ENCODE measurements at places on chromosomes 5 and 9.

DNA sequence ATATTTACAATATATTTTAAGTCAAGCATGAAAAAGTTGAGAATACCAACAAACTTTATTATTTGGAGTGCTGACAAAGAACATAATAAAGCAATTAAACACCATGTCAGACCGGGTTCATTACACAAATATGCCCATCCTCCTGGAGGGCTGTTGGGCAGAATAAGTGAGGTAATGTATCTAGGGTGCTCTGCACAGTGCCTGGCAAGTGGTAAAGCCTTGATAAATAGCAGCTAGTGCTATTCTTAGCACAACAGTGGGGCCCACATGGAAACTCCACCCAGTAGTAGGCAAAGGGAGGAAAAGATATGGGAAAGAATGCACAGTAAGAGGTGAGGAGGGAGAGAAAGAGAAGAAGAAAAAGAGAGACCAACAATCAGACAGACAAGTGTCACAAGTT, 97.7 kb downstream of the SLC1A3 start:
- no peak for DNase-seq

DNA sequence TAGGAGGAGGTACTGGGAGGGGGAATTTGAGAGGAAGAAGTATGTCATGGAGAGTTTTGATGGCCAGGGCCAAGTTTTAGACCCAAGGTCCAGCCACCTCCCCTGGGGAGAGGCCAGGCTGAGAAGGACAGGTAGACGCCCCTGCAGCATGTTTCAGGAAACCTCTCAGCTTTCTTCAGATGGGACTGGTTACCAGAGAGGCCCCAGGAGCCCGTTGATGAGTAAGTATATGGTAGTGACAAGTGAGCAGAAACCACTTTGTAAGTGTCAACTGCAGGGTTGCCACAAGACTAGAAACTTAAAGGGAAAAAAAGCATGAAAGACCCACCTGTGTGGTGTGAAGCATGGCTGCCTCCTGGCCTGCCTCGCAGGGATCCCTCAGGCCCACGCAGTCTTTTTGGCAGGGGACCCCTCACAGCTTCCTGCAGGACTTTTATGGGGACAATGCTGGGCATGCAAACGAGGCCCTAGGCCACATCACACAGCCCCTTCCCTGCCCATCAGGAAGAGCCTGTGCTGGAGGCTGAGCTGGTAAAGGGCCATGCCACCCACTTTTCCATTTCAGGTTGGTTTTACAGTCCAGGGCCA, 255.9 kb downstream of the FSTL4 start:
- no peak for DNase-seq

GRCh38 chr9:136572003-136572827, 26.4 kb upstream of the NOTCH1 start:
- no peak for DNase-seq

DNA sequence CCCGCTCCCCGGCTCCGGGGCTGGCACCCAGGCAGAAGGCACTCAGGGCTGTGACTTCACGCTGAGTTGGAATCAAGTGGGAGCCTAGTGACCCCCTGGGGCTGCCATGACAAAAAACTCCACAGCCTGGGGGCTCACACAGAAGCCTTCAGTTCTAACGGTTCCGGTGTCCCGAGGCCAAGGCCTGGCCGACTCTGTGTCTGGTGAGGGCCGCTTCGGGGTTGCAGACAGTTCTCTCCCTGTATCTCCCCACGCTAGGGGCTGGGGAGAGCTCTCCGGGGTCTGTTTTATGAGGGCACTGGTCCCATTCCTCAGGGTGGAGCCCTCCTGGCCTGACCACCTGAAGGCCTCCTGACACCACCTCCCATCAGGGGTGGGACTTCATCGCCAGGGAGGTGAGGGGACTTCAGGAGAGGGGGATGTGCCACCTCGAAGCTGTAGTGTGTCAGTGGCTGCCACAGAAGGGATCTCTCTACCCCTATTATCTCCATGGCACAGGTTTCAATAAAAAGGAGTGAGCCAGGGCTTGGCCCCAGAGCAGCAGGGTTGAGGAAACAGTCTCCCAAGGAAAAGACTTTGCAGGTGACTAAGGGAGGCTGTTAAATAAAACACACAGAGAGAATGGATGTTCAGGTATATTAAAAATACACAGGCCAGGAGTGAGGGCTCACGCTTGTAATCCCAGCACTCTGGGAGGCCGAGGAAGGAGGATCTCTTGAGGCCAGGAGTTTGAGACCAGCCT, 1.5 kb upstream of the SLC6A3 start:
- no peak for DNase-seq

- DNase-seq: no peak
These were observed 230.2 kb upstream of the DAPK1 start for GRCh38 chr9:87267251-87268070.

GRCh38 chr5:153938191-153938842, 100.4 kb downstream of the FAM114A2 start:
- DNase-seq: no peak

DNA sequence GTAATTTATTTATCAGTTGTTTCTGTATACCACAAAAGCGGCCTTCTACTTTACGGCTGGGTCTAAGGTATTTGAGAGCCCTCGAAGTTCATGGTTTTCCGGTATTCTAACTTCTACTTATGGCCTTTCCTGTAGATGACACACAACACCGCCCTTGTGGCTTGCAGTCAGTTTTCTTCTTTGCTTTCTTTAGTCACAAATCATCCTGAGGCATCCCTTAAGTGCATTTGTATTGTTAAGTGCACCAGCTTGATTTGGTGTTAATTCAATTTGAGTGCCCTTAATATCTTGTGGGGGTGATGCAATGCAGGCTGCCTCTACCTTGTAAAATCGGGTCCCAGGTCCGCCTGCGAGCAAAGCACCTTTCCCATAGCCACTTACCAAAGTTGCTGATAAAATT, 511.9 kb downstream of the CCDC171 start:
- no peak for DNase-seq

GRCh38 chr5:102937894-102938293, 182.0 kb downstream of the GIN1 start:
- no peak for DNase-seq

GRCh38 chr5:94524841-94525697, 93.3 kb downstream of the KIAA0825 start:
- DNase-seq: no peak

DNA sequence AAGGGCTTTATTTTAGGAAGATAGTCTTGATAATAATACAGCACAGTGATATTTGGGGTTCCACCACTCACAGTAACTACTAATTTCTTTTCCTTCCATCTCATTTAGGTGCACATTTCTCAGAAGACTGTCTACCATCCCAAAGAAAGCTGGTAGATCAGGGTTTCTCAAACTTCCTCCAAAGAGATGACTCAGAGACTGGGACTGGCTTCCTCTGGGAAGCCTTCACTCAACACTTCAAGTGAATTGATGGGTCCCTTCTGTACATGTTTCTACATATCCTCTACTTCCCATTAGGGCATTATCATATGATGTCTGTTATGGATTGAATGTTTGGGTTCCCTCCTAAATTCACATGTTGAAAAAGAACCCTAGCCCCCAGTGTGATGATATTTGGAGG, 138.5 kb downstream of the SPOCK1 start:
- DNase-seq: no peak

- DNase-seq: no peak
These were observed 386.1 kb downstream of the DNAH5 start for GRCh38 chr5:13558408-13558807.

DNA sequence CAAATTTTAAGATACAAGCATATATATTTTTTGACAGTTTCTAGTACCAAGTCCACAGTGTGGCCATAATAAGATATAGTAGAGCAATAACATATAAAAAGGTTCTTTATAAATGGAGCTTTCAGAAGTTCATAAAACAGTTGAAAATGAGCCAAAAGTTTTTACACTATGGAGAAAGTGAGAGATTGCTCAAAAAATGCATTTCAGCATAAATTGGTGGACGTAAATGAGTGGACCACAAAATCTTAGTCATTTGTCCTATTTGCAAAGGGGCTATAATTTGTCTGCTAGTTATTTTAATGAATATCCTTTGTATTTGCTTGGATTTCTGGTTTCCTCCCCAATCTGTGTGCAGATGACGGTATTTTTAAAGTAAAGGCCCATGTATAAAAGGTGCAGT, 159.4 kb upstream of the DAP start:
- DNase-seq: no peak

DNA sequence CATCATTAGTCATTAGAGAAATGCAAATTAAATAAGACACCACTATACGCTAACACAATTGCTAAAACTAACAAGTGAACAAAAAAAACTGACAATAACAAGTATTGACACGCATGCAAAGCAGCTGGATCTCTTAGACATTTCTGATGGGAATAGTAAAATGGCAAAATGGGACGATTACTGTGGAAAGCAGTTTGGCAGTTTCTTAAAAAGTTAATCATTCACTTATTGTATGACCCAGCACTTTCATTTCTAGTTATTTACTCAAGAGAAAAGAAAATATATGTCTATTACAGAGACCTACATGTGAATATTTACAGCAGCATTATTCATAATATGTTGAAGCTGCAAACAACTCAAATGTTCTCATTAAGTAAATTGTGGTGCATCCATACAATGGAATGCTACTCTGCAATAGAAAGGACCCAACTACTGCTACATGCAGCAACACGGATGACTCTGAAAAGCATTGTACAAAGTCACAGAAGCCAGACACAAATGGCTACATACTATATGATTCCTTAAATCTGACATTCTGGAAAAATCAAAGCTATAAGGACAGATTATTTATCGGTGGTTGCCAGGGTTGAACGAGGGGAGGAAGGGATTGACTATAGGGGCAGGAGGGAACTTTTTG, 96.8 kb upstream of the ITGA2 start:
- no peak for DNase-seq

GRCh38 chr9:28439688-28440087, 866.4 kb upstream of the C9orf72 start:
- no peak for DNase-seq

- DNase-seq: no peak
These were observed 81.6 kb downstream of the RGS7BP start for GRCh38 chr5:64587370-64587769.

- no peak for DNase-seq
These were observed 82.7 kb downstream of the PTPDC1 start for GRCh38 chr9:94166976-94167346.

- no peak for DNase-seq
These were observed 1.4 kb downstream of the AKNA start for GRCh38 chr9:114386361-114386885.

DNA sequence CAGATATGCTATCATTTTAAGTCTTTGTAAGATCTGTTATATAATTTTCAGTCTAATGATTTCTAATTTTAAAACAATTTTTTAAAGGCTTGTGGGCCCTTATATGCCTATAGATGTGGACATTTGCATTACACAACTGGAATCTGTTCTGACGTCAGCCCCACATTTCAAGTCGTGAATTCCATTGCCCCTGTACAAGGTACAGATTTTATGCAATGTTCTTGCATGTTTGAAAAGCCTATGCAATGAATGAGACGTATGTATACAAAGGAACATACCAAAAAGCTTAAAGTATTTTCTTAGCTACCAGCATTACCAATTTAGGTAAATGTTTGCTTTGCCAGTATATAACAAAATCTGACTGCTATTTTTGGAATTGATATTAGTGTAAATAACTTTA, 77.2 kb downstream of the ITGA1 start:
- no peak for DNase-seq

- DNase-seq: no peak
These were observed 2.5 kb downstream of the BRIX1 start for GRCh38 chr5:34918025-34918424.

- no peak for DNase-seq
These were observed 41.9 kb upstream of the GLRX start for GRCh38 chr5:95864456-95864855.

DNA sequence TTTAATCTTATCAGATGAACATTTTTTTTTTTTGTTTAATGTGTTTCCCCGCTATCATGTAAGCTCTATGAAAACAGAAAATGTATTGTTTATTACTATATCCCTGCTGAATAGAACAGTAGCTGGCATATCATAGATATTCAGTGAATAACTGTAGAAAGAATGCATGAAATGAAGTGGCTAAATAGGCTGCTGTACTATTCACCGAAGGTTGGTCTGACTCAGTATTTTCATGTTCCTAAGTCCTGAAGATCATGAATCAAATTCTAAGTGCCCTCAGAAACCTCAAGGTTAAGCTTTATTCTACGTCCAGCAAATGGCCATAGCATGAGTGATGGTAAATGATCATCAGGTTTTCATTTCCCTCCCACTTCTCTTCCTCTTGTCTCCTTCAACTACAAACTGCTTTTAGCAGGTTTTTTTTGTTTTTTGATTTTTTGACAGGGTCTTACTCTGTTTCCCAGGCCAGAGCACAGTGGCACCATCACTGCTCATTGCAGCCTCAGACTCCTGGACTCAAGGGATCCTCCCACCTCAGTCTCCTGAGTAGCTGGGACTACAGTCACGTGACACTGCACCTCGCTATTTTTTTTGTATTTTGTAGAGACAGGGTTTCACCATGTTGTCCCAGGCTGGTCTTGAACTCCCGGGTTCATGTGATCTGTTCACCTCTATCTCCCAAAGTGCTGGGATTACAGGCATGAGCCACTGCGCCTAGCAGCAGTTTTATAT, 19.1 kb upstream of the ZFAND5 start:
- no peak for DNase-seq

DNA sequence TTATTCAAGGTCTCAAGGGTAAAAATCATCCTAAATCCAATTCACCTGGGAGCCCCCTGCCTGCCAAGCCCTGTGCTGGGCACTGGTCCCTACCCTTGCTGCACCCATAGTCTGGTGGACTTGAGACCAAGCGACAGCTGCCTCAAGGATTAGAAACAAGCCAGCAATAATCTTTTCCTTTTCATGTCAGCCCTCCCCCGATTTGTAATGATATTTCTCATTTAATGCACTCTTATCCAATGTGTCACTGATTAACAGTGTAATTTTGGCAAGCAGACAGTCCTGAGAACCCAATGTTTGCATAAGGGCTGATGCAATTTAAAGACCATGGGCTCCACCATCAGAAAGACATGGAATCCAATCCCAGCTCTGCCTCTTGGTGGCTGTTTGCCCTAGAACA, 108.9 kb downstream of the ACTL7B start:
- no peak for DNase-seq

DNA sequence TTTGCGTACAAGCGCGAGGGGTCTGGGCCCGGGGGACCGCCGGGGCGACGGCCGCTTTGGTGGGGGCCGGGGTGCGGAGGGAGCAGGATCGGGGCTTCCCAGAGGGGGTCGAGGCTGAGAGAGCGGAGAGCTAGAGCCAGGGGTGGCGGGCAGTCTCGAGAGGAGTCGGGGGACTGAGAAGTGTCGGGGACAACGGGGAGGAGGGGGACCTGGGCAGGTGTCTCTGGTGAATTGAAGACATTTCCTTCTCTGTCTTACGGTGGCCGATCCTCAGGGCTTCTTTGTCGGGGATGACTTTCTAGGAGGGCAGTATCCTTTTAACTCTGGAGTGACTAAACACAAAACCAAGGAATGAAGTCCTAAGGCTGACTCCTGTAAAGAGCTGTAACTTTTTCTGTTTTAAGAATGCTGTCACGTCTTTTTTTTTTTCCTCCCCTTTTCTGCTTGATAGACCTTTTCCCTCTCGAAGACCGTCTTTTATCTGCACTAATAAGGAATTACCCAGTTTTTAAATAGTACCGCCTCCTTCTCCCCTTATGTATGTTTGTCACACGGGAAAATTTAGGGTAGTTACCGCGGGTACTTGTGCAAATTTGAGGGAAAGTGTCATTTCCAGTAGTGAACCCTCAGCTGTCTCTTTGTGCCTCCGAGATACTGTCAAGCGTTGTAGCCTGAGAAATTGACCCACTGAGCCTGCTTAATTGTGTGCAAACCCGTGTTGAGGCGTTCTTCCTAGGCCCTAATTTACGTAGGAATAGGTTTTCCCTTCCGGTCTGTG, 822 bp downstream of the DENND4C start:
- DNase-seq: no peak

GRCh38 chr9:132169672-132170392, 8.0 kb downstream of the NTNG2 start:
- peak; percentile 41 for DNase-seq

Measured in activated T-helper 1 cell treated with Interleukin-2 at 50 U/mL for 16 hours (primary cell).